ENCODE measurements at places on chromosomes 1 and 21.
A peak's percentile ranks its signal among the peaks of the same experiment; 100 is the strongest.

- no peak for DNase-seq
These were observed 250.0 kb downstream of the SPATA17 start for GRCh38 chr1:217881131-217881543.

- no peak for DNase-seq
These were observed 177.3 kb upstream of the PLXNA2 start for GRCh38 chr1:208421486-208421885.

DNA sequence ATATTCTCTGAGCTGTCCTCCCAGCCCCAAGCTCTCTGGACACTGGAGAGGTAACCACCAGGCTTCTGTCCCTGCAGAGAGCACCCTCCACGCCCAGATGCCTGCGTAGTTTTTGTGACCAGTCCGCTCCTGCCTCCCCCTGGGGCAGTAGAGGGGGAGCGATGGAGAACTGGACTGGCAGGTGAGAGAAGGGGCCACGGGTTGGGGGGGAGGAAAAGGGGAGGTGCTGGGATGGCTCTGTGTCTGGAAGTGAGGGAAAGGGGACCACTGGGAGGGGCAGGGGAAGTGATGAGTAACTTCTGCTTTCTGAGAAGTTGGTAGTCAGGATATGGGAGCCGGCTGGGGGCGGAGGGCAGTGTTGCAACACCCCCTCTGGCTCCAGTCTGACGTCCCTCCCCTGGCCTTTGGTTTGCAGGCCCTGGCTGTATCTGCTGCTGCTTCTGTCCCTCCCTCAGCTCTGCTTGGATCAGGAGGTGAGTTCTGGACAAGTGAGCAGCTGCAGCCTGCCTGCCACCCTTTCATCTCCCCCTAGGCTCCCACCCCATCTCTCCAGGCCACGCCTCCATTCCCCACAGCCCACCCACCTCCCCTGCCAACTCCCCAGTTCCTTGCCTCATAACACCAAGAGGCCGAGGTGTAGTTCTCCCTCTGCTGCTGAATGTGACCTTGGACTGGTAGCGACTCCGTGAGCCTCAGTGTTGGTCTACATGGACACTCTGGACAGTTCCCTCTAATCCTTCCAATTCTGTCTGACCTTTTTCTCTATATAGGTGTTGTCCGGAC, 3.1 kb downstream of the ADAMTSL4 start:
- peak; percentile 94 for DNase-seq

- no peak for DNase-seq
These were observed 127.9 kb downstream of the GLUL start for GRCh38 chr1:182263706-182264105.

GRCh38 chr1:199706826-199707606, 320.5 kb upstream of the NR5A2 start:
- DNase-seq, result no peak

GRCh38 chr1:154129391-154129970, 25.4 kb downstream of the NUP210L start:
- no peak for DNase-seq
